ENCODE measurements at places on chromosomes 11 and 22.

DNA sequence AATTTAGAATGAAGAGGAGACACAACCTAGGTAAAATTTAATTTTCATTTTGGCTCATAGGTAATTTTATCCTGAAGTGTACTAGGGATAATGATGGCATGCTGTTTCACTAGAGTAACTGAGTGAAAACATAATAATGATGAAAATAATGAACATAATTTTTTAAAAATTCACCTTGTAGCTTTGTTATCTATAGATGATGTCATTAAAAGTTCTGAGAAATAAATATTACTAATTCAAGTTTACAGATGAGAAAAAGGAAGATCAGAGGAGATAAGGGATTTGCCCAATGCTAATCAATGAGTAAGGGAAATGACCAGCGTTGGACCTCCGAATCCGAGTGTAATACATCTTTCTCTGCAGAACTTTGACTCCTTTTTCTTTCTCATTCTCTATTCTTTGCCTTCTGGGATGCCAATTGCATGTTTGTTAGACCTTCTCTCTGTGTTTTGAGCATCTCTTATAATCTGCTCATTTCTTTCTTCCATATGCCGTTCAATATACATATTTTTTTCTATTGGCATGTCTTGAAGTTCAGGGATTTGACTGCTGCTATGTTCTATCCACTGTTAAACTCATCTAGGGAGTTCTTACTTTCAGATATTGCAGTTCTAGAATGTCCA lies 186.5 kb downstream of the SNX19 start:
- DNase-seq: no peak

GRCh38 chr11:104731890-104732289 lies 166.4 kb downstream of the CASP12 start:
- DNase-seq: no peak

- no peak for DNase-seq
Observed at GRCh38 chr11:14340721-14341120, 18.3 kb downstream of the RRAS2 start.

DNA sequence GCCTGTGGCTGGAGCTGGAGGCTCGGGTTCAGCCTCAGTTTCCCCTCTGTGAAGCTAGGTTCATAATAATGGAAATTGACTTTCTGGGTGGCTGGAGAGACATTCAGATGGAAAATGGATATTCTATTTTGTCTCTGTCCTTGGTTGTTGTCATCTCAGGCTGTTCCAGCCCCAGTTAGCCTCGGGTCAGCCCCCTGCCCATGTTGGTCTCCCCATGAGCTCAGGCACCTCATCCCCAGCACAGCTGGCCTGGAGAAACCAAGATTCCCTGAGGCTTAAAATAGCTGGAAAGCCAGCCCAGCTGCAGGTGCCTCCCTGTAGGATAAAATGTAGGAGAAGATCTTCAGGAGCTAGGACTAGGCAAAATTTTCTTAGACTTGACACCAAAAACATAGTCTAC lies 129.5 kb downstream of the MED15 start:
- no peak for DNase-seq

DNA sequence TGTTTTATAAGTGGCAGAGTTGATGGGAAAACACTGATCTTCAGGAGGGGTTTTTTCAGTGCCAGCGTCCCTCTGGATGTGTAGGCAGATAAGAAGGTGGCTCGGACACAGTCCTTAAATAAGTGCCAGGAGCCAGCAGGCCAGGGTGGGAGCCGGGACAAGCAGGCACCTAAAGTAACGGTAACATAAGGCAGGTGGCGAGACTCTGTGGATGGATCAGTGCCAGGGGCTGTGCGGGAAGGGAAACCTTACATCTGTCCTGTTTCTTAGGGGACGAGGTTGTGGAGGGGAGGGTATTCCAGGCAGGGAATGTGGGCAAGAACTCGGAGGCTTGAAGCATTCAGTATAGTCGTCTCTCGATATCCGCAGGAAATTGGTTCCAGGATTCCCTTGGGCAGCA lies 15.9 kb downstream of the BCR start:
- peak; percentile 38 for DNase-seq

Data from right cardiac atrium (tissue), 5 donors.